ENCODE measurements at places on chromosomes 5 and 9.
A peak's percentile ranks its signal among the peaks of the same experiment; 100 is the strongest.

- DNase-seq, result no peak
Observed at GRCh38 chr5:21225223-21226064, 1237.4 kb upstream of the CDH18 start.

DNA sequence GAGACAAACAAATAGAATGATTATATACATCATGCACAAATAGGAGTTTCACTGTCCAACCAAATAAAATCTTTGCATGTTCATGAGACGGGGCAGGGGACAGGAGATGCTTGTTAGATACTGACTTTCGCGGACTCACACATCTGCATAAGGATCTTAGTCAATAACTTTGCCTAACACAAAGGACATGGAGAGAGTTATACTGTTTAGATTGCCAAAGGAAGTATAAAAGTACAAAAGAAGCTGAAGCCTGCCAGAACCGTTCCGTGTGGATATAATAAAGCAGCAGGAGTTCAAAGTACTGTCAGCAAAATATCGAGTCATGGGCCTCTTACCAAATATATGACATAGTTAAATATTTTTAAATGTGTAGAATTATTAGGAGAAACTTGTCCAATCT, 1148.4 kb downstream of the EFNA5 start:
- DNase-seq, result no peak

- DNase-seq, result no peak
Observed at GRCh38 chr5:33329891-33330290, 110.9 kb upstream of the TARS1 start.

GRCh38 chr5:150146862-150147601, 8.6 kb downstream of the PDGFRB start:
- DNase-seq, result no peak

GRCh38 chr9:4742246-4742645, 1.2 kb upstream of the AK3 start:
- no peak for DNase-seq

DNA sequence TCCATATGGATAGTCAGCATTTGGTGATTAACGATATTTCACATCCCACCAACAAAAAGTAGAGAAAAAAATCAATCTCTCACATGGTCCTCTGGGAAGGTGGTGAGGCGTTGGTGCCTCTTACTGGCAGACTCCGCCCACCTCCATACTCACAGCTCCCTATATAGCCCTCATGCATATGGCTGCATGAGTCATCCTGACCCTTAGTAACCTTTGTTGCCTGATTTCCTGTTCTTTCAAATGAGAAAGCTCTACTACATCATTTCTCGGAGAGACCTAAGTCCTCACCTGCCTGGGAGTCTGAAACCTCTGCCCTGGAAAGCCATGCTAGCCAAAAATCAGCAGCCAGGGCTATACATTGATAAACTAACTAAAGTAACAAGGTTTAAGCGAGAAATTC, 33.3 kb upstream of the ABCA1 start:
- peak; percentile 66 for DNase-seq

- DNase-seq, result no peak
Observed at GRCh38 chr5:112310746-112311145, 108.3 kb downstream of the EPB41L4A start.

- DNase-seq, result peak; percentile 96
Observed at GRCh38 chr5:133051542-133052316, at the start of gene HSPA4. Gene HSPA4, plus strand, starts transcription at chr5:133052013. Its CDS starts 238 bp downstream, at chr5:133052251.

DNA sequence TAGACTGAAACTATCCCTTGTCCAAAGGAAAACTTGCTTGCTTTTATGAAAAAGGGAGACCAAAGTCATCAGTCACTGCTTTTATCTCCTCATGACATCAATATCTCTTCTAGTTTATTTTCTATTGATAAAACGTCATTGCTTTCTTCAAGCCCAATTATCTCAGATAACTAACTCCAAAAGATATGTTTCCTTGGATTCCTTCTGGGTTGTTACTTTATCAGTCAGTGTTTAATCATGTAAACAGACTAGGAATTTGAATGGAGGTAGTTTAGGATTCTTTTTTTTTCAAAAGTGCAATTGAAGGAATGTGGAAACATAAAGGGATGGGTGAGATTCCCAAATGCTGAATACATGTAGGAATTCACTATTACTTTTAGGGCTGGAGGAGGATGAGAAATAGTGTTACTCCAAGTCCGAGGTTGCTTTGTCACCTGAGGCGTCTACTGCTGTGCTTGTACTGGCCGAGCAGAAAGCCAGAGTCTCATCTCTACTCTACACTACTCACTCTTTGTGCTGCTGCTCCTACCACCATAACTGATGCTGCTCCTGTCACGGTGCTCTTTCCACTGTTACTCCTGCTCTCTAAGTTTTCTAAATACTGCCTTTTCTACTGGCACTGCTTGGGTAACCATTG, 1697.1 kb upstream of the NUDT12 start:
- no peak for DNase-seq

DNA sequence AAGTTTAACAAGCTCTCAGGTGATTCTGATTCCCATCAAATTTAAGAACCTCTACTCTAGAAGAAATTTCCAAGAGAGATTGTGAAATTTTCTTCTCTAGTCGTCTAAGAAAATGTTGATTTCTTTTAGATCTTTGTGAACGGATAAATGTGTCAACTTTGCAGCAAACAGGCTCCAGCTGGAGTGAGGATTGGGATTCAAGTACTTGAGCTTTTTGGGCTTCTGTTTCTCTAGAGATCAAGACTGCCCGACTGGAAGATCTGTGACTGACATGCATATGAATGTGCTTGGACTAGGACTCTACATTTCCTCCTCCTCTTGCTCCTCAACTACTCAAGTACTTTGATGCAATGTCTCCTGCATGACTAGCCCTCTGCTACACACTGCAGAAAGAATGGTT, 388.3 kb downstream of the TMEM38B start:
- no peak for DNase-seq

DNA sequence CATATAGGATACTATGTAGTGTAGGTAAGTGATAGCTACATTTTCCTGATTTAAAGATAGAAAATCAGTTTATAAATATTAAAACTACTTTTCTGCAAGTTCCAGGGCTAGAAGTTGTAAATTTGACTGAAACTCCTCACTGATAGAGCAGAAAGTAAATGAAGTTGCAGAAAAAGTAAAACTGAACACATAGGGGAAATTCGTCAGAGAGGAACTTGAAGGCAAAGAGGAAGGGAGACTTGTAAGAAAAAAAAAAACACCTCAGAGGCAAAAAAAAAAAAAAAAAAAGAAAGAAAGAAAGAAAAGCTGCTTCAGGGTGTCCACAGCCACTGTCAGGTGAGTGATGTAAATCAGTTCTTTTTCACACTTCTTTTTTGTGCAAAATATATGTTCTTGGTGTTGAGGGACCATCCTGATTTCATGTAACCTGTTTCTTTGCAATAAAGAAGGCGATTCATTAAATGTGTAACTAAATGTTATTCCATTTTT, 336.2 kb upstream of the ZNF462 start:
- DNase-seq, result no peak

GRCh38 chr9:15139469-15139868, 167.5 kb downstream of the TTC39B start:
- DNase-seq, result no peak

DNA sequence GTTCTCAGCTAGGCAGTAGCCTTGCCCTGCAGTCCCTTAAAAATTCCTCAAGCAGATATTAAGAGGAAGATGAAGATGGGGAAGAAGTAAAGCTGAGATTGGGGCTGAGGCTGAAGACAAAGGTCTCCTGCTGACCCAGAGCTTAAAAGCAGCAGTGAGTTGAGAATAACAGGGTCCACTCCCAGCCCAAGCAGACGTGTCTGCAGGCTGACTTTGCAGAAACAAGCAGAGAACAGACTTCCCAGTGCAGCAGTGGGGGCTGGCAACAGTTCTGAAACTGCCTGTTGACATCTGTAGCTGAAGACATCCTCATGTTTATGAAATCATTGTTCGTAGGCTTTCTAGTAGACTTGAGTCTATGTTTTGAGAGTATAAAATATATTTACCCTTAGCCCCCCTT, 1.1 kb downstream of the CTXN3 start:
- DNase-seq, result no peak

DNA sequence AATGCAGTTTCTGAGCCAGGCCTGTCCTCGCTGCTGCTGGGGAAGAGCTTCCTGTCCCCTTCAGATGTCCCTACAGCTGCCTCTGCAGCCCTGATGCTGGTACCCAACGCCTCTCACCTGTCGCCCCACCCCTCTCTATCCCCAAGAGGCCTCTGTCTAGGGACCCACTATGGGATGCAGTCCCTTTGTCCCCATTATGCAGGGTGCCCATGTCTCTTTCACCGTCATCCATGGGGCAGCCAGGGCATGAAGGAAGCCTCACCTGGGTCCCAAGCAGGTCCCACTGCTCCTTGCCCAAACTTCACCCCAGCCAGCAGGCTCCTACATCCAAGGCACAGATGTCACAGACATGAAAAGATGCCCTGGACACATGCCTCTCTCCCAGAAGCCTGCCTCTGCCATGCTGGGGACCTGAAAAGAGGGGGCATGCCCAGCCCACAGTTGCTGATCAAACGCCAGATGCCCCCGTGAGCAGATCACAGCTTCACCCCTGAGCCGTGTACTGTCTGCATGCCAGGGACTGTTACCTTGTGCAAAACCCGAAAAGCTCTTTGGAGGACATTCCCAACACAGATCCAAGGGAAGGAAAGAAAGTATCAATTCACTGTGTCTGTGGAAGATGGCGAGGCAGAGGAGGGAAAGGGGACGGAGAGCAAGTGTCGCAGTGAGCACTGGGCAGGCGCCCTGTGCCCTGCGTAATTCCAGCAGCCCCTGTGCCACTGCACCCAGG, 81.0 kb downstream of the ADAMTS2 start:
- no peak for DNase-seq

GRCh38 chr9:125337236-125337635, 75.6 kb downstream of the GAPVD1 start:
- DNase-seq, result no peak

GRCh38 chr5:160978944-160979343, 126.9 kb upstream of the ATP10B start:
- no peak for DNase-seq

DNA sequence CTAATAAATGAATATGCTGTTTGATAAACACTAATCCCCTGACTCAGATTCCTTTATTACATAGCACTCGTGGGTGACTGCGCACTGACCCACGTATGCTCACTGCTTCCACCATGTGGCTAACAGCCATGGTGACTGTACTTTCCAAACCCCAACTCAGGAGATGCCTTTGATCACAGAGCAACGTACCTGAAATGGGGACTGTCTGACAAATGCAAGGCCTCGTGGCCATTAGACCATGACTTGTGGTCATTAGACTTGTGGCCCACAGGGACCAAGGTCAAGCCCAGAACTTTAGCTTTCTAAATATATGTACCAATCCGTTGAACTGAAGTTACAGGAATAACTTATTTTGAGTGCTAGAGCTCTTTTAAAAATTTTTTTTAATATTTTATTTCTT, 46.6 kb downstream of the CYFIP2 start:
- peak; percentile 65 for DNase-seq

DNA sequence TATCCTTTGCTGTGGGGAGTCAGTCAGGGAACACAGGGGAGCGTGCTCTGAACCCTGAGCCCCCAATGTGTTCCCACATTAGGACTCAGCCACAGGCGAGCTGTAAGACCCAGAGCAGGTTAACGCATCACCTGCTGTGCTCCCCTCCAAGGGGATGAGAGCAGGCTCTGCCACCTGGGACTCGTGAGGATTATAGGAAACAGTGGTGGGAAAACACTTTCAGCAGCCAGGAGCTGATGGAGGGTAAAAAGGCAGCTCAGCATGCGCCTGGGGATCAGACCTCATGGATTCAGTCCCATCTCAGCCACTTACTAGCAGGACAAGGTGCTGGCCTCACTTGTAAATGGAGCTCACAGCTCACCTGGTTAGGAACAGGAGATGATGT, 9.2 kb downstream of the JADE2 start:
- DNase-seq, result no peak

GRCh38 chr5:178404987-178405386, 172.4 kb upstream of the PHYKPL start:
- no peak for DNase-seq

DNA sequence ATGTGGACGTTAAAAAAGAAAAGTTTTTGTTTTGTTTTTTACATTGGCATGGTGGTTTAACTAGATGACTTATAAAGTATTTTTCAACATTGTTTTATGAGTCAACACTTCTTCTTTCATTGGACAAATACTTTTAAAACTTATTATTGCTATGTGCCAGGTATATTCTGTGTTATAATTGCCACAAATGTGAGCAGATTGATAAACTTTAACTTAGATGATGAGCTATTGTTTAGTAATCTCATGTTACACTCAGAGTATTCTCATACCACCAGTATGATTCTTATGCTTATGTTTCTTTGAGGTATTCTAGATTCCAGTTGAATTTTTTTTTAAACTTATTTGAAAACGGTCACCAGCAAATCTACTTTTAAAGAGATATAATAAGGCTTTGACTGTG, 60.3 kb downstream of the RASA1 start:
- DNase-seq, result no peak

DNA sequence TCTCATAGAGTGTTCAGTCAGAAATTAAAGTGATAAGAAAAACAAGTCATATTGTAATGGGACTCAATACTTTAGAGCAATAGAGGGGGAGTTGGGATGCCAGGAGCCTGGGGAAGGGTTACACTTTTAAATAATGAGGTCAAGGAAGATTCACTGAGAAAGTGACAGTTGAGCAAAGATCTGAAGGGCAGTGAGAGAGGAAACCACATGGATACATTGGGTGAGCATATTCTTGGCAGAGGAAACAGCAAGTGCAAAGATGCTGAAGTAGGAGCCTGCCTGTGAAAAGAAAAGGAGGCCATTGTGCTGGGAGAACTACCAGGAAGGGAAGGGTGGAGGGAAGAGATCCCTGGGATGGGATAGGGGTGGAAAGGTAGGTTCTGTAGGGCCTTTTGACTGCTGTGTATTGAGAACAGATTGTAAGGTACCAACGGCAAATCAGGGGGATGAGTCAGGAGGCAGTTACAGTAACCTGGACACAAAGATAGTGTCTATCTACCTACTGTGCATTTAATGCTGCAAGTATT, 79.4 kb downstream of the PAM start:
- no peak for DNase-seq

GRCh38 chr9:87685871-87686519, 39.9 kb upstream of the CTSL start:
- DNase-seq, result no peak

GRCh38 chr9:89743216-89743572, 138.4 kb downstream of the GADD45G start:
- no peak for DNase-seq

DNA sequence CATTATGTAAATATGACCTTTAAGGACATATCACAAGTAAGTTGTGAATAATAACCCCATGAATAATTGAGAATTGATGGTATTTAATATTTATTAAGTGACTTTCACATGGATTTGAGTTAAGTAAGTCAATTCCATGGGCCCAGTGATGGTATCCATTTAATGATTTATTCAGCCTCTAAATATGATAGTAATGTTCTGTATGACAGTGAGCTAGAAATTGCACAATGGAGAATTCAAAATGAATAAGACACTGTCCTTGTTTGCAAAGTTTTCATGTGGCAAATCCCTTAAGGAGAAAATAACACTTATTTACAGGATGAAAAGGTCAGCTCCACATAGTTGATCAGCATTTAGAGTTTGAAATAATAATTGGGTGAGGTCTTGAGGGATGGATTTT, 160.7 kb downstream of the PDE4D start:
- no peak for DNase-seq

Data from stimulated activated CD4-positive, alpha-beta T cell treated with anti-CD3 and anti-CD28 coated beads, Interleukin-2, amount 100 ng/mL, for 4 hours (primary cell).